SJSA1 (cell line): ENCODE measurements at places on chromosomes 12 and 14. TPM values are rescaled to one million over a fixed set of nuclear protein-coding genes. Genes with fewer than 3 reads are reported as not detected.

Gene KRT86
- 0.37 TPM in 1 of 2 replicates, not detected in the other for total RNA-seq

Gene TAS2R7
- total RNA-seq: not detected in 2 replicates

Gene NXPH4
- total RNA-seq: 0.13 TPM in 1 of 2 replicates, not detected in the other

Gene DENND5B
- 18.3 and 22.2 TPM in 2 replicates for total RNA-seq

Gene ACRBP
- total RNA-seq: not detected in 2 replicates

Gene KRT8
- 2.8 and 7.0 TPM in 2 replicates for total RNA-seq

Gene ADCY4
- total RNA-seq: not detected in 2 replicates

Gene CLMN
- total RNA-seq: 4.1 and 4.7 TPM in 2 replicates

Gene SLCO1B1
- not detected in 2 replicates for total RNA-seq

Gene GLT1D1
- not detected in 2 replicates for total RNA-seq

Gene TMEM117
- total RNA-seq: 1.2 and 8.2 TPM in 2 replicates

Gene KLRC2
- total RNA-seq: not detected in 2 replicates

DNA sequence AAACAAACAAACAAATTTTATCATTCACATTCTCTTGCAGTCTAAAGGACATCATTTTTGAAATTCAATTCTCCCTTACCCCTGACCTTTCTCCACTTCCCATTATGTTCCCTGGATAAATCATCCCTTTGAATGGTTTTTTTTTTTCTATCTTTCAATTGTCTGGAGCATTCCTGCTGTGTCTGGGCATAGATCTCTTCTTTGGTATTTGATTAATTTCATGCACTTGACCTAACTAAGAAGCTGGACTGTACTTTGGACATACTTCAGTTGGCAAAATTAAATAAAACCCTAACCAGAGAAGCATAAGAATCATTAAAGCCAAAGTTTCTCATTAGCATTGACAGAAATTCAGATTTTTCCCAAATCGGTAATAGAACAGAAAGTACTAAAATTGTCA lies 163.6 kb upstream of the BMP4 start:
- DNase-seq: no peak

DNA sequence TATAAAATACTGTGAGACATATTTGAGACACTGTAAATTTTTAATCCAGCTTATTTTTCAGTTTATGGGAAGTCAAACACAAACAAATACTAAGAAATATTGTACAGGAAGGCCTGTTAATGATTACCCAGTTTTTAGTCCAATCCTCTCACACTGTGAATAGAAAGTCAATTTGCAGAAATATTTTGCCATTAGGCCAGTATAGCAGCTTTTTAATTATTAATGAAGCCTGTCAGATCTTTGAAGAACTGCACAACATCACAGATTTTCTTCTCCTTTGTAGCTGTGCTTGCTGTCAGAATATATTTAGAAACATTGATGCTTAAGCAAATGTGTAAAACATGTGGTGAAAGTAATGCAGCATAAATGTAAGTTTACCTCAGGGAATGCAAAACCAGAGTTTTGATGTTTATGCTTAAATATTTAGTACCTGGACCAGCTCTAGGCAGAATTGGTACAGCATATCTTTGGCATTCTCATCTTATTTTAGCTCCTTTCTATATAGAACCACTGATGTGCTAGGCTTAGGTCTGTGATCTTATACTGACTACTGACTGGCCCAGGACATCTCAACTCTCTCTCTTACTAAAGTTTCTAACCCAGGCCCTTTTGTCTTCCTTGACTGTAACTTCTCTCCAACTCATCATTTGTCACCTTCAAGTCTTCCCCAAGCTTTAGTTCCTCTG lies 230.8 kb upstream of the NAV3 start:
- no peak for DNase-seq

GRCh38 chr12:47004634-47005033 lies 74.8 kb upstream of the PCED1B start:
- peak; percentile 71 for DNase-seq

DNA sequence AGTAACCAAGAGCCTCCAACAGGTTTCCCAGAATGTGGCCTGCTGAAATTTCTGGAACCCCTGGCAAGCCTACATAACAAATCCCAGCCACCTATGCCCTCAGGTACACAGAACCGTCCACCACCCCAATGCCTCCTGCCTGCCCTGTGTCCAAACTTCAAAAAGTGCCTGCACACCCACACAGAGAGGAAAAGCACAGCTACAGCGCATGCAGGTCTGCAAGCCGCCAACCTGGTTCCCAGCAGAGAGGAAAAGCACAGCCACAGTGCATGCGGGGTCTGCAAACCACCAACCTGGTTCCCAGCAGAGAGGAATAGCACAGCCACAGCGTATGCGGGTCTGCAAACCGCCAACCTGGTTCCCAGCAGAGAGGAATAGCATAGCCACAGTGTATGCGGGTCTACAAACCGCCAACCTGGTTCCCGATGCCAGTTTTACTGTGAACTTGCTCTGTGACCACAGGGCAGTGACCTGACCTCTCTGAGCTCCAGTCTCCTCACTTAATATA lies 113.5 kb downstream of the SCARB1 start:
- DNase-seq: no peak

GRCh38 chr14:53187921-53188463 lies 34.9 kb upstream of the DDHD1 start:
- DNase-seq: no peak

DNA sequence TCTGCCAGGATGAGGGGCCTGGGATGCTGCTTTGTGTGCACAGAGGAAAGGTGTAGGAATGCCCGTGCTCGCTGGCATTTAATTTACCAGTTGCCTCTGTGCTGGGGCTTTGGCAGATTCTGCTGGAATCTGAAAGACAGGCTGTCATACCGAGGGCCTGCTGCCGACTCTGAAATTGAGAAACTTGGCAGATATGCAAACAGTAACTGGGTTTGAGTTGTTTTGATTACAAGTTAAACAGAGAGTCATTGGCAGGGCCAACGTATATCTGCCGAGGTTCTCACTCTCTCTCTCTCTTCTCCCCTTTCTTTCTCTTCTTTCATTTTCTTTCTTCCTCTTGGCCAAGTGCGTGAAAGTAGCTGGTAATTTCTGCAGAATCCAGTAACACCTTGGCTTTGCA lies 618.7 kb downstream of the VRK1 start:
- no peak for DNase-seq

- DNase-seq: peak; percentile 18
These were observed 52.9 kb upstream of the BCL2L14 start for GRCh38 chr12:12017798-12018197.

DNA sequence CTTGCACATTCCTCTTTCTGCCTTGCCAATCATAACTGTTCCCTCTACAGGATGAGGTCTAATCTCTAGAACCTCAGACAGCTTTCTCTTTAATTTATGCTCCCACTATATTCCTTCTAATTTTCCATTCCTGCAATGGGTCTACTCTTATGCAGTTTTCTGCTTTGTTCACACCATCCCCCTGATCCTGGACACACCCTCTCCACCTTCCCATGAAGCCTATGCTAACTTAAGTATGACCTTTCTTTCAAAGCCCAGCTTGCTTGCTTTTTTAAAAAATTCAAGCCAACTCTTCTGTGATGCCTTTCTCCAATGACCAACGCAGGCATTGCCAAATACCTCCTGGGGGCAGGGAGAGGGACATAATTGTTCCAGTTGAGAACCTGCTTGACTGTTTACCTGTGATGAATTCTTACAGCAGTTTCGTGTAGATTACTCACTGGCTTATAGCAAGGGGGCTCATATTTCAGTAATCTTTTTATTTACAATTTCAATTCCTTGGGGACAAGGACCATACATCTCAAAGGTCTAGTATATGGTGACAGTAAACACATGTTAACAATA lies 7.8 kb downstream of the SLC38A1 start:
- DNase-seq: no peak

DNA sequence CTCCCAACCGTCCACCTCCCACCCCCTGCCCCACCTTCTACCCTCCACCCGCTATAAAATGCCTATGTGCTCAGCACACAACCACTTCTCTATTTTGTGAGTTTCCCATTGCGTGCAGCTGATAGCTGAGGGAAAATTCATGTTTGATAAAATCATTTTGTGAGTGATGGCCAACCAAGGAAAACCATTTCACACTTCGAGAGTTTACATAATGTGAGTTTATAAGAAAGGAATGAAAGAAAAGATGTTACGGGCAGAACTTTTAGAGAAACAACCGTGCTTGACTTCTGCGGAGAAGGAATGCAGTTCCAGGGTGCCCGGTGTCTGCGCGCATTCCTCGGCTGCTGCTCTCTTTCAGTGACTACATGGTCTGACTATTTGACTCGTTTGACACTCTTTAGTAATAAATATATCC lies 140.9 kb downstream of the EFCAB11 start:
- DNase-seq: peak; percentile 85

DNA sequence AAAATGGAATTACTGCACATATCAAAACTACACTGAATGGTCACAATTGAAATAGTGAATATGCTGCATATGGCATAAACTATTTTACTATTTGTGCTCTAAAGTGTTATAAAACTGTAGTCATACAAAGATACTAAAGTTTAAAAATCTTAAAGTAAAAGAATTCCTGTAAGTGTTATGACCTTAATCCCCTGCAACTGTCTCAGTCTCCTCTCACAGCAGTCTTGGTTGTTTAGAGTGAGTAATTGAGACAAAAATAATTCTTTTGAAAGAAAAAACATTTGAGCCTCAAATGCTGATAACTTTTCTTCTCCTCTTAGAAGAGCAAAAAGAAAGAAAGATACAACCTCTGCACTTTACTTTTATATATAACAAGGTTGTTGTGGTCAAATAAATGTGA lies 99.9 kb downstream of the SYT1 start:
- DNase-seq: peak; percentile 16

- peak; percentile 78 for DNase-seq
These were observed 28.9 kb upstream of the LTA4H start for GRCh38 chr12:96064271-96064670.

DNA sequence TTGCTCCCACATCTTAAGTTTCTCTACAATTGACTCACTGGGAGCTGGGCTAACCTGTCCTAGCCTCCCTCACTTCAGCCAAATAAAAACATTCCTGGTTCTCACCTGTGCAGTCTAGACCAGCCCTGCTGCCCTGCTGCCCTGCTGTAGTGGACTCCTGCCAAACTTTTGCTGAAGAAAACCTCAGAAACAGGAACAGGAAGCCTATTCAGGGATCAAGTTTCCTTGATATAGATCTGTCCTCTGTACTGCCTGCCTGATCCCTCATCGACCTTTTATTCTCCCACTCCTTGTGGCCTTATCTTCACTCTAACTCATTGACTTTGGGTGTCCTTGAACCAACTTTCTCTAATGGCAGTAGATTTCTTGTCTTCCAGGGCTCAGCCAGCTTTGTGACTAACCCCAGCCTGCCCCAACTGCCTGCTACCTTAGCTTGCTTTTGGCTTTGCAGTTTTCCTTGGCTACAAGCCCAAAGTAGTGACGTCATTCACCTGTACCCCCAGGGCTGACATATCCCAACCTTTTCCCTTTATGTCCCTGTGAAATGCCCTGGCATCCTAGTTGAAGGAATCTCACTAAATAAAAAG lies 234.8 kb downstream of the DUSP6 start:
- DNase-seq: no peak

GRCh38 chr12:9240776-9241175 lies 32.6 kb upstream of the PZP start:
- DNase-seq: no peak

DNA sequence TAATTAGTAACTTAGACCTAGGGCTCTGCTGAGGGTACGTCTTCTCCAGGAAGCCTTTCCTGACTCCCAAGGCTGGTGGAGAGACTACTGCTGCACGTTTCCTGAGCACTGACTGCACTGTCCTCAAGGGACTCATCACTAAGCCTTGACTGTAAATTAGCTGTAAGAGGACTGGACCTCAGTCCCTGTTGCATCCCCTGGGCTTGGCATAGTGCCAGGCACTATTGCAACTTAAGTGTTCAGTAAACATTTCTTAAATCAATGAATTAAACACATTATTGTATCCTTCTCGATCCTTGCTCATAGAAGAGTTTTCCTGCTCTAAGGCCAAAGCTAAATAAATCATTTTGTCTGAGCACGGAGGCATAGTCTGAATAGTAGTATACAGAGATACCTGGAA lies 31.9 kb upstream of the IFNG-AS1 start:
- no peak for DNase-seq

DNA sequence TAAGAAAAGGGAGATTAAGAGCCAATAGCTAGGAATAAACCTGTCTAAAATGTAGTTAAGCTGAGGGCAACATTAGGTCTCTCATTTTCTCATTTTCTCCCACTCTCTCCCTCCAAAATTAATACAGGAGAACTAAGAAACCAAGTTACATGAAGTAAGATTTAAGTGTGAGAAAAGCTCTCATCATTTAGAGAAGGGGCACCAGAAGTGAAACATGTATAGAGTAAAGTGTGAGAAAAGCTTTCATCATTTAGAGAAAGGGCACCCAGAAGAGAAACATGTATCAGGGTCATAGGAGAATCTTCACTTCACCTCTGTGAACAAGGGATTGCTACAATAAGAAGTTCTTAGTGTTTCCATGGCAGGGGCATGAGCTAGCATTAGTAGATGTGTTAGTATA lies 132.4 kb upstream of the CNTN1 start:
- no peak for DNase-seq

DNA sequence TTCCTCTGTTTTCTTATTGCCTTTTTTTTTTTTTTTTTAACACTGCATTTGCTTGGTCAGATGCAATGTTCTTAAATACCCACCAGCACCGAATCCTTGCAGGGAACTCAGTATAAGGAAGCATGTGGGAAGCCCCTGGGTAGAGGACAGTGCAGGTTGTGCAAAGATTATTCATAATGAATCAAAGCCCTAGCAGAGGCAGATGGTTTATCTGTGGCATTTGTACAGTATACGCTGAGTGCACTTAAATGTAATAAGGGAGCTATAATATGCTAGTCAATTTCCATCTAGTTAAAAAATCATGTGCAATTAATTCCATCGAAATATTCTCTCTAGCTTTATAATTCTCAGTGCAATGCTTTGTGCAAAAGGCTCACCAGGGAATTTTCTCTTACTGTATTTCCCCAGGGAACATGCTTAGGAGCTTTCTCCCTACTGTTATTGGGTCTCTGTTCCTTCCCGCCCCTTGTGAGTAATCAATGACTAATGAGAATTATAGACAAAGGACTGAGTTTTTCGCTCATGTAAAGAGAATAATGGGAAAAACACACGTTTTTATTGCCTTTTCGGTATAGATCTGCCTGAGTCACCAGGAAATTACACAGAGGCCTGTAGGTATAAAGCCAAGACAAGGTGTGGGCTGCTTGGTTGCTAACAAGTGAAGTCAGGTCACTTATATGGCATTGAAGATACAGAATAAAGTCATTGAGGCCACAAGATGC lies 1214.3 kb upstream of the TMEM132C start:
- DNase-seq: peak; percentile 6

DNA sequence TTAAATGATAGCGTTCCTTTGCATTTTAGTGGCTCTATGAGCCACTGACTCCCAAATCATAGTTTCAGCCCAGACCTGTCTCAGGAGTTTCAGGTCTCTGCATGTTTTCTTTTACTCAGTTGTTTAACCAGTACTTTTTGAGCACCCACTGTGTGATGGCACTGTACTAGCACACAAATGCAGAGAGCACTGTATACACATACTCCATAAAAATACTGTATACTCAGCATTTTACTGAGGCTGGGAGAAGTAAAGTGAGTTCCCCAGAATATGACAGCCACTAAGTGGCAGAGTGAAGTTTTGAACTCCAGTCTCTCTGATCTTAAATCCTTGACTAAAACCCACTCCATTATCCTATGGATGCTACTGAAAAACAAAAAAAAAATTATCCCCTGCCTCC lies 76.0 kb upstream of the HSPB8 start:
- no peak for DNase-seq
